Activated CD4-positive, alpha-beta T cell treated with anti-CD3 and anti-CD28 coated beads for 1 hour (primary cell): ENCODE measurements at places on chromosomes 4 and X.

- DNase-seq, result no peak
Measured at GRCh38 chr4:19650903-19651864, 600.5 kb upstream of the SLIT2 start.

DNA sequence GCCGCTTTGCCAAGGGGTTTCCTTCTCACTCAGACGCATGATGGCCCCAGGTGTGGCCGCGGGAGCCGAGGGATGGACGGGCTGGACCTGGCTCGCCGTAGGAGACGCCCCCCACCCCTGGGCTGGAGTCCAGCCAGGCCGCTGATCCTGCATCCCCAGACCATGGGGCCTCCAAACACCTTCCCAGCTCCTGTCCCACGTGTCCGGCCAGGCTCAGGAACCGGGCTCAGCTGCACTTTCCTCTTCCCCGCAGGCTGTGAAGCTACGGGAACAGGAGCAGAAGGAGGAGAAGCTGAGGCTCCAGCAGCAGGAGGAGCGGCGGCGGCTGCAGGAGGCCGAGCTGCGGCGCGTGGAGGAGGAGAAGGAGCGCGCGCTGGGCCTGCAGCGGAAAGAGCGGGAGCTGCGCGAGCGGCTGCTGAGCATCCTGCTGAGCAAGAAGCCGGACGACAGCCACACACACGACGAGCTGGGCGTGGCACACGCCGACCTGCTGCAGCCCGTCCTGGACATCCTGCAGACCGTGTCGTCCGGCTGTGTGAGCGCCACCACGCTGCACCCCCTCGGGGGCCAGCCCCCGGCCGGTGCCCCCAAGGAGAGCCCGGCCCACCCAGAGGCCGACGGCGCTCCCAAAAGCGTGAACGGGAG lies 9.1 kb downstream of the AKAP17A start:
- DNase-seq, result no peak

GRCh38 chr4:183700407-183700806 lies 41.3 kb downstream of the TRAPPC11 start:
- no peak for DNase-seq

DNA sequence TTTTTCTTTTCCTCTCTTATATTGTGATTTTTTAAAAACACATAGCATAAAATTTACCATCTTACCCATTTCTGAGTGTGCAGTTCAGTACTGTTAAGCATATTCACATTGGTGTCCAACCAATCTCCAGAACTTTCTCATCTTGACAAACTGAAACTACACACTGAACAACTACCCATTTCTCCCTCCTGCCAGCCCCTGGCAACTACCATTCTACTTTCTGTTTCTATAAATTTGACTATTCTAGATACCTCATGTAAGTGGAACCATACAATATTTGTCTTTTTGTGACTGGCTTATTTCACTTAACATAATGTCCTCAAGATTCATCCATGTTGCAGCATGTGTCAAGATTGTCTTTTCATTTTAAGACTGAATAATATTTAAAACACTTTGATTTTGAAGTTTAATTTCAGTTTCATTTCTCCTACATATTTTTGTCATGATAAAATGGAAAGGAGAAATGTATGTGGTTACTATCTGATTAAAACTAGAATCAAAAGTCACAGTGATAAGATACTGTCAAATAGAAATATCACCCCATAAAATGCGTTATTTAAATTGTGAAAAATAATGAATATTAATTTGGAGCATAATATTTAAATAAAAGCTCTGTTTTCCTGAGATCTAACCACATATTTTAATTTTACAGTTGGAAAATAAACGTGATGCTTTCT lies 122.8 kb downstream of the DIPK2B start:
- no peak for DNase-seq

DNA sequence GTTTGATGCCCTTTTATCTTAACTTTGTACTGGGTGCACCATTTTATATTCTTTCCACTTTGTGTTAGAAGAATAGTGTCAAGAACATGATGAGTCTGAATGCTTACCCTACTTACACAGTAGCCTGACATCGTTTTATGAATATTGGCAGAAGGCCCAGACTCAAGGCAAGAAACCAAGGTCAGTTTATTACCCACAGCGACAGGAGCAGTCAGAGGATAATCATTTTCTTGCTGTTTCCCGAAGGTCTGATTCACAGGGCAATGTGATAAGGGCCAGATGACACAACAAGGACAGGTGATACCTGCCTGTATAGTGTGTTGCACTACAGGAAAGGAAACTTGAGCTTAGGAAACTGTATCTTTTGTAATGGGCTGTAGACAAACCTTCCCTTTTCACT lies 417.4 kb downstream of the SPOCK3 start:
- DNase-seq, result no peak

DNA sequence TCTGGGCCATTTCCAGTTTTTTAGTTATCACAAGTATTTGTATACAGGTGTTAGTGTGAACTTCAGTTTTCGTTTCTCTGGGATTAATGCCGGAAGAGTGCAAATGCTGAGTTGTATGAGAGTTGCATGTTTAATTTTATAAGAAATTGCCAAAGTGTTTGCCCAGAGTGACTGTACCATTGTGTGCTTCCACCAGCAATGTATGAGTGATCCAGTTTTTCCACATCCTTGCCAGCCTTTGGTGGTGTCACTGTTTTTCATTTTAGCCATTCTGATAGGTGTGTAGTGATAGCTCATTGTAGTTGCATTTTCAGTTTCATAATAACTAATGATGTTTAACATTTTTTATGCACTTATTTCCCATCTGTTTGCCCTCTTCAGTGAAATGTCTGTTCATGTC lies 18.4 kb downstream of the PLS3 start:
- DNase-seq, result no peak

- no peak for DNase-seq
Measured at GRCh38 chrX:132955690-132956089, 2.7 kb downstream of the HS6ST2 start.

DNA sequence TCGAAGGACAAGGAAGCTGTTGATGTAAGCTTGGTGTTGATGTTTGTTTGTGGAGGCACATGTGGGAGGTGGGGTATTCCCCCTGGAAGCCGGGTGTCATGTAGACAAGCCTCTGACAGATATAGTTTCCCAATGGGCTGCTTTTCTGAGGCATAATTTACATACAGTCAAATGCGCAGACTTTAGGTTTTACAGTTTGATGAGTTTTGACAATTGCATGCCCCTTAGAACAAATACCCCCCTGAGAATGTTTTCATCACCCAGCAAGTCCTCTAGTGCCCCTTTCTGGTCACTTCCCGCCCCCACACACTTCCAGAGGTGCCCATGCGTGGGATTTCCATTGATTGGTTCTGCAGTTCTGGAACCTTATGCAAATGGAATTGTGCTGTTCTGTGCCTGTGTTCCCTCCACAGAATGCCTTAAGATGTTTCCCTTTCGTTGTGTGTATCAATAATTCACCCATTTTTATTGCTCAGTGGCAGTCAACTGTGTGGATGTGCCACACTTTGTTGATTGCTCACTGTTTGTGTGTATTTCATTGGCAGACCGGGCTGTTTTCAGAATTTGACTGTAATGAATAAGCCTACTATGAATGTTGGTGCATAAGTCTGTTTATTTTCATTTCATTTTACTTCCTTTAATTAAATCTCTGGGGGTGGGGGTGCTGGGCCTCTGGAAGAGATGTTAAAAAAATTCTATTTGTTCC lies 8.5 kb downstream of the EVC start:
- DNase-seq, result no peak

- no peak for DNase-seq
Measured at GRCh38 chr4:78293821-78294301, 236.7 kb downstream of the FRAS1 start.

DNA sequence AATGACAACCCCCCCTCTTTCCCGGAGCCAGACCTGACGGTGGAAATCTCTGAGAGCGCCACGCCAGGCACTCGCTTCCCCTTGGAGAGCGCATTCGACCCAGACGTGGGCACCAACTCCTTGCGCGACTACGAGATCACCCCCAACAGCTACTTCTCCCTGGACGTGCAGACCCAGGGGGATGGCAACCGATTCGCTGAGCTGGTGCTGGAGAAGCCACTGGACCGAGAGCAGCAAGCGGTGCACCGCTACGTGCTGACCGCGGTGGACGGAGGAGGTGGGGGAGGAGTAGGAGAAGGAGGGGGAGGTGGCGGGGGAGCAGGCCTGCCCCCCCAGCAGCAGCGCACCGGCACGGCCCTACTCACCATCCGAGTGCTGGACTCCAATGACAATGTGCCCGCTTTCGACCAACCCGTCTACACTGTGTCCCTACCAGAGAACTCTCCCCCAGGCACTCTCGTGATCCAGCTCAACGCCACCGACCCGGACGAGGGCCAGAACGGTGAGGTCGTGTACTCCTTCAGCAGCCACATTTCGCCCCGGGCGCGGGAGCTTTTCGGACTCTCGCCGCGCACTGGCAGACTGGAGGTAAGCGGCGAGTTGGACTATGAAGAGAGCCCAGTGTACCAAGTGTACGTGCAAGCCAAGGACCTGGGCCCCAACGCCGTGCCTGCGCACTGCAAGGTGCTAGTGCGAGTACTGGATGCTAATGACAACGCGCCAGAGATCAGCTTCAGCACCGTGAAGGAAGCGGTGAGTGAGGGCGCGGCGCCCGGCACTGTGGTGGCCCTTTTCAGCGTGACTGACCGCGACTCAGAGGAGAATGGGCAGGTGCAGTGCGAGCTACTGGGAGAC lies 1.6 kb downstream of the PCDH10 start:
- no peak for DNase-seq

DNA sequence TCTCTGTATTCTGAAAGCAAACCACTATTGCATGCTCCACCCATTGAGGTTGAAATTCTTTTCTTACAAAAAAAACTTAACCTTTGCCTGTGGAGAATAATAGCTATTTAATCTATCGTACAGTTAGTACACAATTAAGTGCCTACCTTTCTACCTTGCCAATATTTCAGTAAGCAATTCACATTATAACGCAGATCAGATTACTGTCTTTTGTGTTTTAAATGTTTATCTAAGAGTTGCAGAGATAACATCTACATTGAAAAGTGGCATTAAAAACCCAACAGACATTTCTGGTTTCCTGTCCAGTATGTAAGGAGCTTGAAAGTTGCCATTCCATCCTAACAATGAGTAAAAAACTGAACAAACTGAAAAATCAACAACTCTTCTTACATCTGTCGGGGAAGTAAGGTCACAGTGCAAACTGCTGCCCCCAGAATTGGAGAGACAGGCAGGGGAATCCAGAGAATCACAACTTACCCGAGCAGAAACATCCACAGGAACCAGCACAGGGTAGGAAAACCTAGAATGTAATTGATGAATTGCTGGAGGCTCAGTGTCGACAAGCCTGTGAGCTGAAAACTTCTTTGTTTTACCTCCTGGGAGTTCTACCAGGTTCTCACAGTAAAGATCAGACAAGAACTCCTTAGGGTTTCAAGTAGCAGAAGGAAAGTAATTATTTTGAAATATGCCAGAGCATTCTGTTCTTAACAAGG lies 27.3 kb upstream of the ACSL4 start:
- DNase-seq, result no peak

DNA sequence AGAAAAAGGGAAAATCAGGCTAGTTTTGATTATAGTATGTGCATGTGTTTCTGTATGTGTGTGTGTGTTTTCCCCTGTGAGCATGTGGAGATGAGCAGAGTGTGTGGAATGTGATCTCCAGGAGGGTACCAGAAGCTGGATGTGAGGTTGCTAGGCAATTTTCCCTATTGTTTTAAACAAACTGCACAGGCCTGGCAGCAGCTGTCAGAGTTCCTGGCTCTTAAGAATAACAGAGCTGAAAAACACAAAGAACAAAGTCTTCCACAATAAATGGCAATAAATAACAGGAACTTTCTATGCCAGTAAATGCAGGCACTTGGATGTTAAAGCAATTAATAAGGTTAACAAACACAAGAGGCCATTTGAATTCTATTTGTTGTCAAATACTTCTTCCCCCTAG lies 344.6 kb upstream of the CTSO start:
- no peak for DNase-seq

- no peak for DNase-seq
Measured at GRCh38 chrX:129842510-129843208, 1.0 kb downstream of the ZDHHC9 start.

- no peak for DNase-seq
Measured at GRCh38 chr4:1960170-1960825, 48.5 kb downstream of the NELFA start.

DNA sequence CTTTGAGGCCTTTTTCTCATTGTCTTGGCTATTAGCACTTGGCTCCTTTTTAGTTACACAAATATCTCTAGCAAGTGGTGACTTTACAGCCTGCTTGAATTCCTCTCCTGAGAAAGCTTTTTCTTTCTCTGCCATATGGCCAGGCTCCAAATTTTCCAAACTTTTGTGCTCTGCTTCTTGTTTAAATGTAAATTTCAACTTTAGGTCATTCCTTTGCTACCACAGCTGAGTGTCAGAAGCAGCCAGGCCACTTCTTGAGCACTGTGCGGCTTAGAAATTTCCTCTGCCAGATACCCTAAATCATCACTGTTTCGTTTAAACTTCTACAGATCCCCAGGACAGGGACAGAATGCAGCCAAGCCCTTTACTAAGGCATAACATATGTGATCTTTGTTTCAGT lies 222.4 kb downstream of the FBXO8 start:
- DNase-seq, result no peak

DNA sequence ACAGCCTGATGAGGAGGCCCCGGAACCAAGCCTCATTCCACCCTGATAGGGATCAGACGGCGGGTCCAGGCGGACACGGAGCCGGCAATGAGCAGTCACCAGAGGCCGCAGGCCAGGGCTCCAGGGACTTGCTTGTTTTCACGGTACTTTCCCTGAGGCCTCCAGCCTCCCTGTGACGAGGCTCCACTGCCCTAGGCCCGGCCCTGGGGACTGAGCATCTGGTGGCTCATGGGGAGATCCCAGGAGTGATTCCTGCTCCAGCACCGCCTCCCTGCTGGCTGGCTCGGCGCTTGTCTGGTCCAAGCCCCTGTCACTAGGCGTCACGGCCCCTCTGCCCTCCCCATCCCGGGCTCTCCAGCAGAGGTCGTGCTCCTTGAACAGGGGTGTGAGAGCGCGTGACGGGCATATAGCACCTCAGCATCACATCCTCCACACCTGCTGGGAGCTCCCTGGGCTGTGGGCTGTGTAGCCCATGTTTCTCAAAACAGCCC lies 14.1 kb downstream of the HTRA3 start:
- no peak for DNase-seq

GRCh38 chr4:111454961-111455360 lies 690.3 kb upstream of the FAM241A start:
- no peak for DNase-seq

DNA sequence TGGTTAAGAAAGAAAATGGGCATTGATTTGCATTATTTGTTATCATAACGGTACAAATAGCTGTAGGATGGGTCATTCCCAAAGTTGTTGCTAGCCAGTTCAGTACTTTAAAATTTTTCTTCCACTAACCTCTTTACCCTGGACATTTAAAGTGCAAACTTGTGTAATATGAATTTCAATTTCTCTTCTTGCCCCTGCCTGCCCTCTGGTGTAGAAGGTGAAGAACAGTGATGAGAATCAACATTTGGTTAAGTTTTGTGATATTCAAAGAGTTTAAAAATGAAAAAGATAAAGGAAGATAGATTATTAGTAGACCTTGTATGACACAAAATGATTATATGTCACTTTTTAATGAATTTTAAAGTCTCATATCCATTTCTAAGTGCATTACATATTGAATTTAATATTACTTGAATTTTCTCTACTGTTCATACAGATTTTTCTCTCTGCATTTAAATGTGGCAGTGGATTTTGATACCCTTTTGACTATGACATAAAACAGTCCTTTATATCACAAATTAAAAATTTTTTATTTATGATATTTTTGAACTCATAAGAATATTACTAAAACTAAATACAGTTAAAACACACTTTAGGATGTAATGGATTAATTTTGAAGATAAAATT lies 337.7 kb downstream of the BMPR1B start:
- DNase-seq, result no peak

- DNase-seq, result no peak
Measured at GRCh38 chr4:89000382-89000781, 56.6 kb downstream of the FAM13A start.
